ENCODE measurements at places on chromosomes 4 and X.

DNA sequence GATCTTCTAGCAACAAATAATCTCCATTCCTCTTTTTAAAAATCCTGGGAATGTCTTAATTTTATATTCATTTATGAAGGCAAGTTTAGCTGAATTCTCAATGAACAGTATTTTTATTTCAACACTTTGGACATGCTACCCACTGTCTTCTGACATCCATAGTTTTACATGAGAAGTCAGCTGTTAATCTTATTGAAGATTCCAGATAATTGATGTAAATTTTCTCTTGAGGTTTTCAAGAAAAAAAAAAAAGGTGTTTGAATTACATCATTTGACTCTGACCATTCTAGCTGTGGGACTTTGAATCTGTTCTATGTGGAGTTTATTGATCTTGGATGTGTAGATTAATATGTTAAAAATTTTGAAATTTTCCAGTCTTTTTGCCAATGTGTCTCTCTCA, 28.0 kb downstream of the PDHA2 start:
- DNase-seq: peak; percentile 10

GRCh38 chr4:126705266-126705665, 927.5 kb upstream of the INTU start:
- peak; percentile 54 for DNase-seq

DNA sequence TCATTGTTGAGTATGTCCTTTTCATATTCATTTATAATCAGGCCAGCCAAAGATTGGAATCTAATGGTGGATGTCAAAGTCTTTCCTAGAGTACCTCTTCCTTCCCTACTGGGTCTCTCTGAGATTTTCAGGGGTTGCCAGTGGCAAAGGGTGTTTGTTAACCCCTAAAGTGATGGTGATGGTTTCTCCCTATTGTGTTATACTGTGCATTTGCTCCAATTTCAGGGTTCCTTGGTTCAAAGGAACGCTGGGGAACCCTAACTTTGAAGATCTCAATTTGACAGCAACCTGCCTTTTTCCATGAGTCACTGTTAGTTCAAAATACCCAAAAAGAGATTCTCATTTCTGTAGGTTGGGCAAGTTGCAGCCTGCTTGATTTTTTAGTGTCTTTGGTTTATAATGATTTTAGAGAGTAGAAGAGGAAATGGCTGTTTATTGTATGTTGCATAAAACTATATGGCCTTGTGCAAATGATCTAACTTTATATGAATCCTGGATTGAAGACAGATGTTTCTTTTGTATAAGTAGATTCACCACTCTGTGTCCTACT, 23.0 kb downstream of the GAB1 start:
- no peak for DNase-seq

DNA sequence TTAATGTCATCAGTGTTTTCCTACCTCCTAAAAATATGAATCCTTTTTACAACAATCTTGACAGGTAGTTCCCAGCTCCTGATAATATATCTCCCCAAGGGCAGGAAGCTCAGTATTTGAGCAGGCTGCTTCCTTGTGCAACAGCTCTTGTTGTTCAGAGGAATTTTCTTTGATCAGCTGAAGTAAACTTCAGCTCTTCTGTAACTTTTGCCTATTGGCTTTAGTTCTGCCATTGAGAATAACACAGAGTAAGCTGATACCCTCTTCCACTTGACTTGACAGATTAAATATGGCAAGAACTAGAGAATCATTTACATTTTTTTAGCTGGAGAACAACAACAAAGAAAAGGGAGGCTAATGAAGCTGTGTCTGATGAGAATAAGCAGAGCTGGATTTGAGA, 75.2 kb downstream of the LUZP4 start:
- no peak for DNase-seq

- peak; percentile 39 for DNase-seq
Measured at GRCh38 chrX:120839491-120839890, 36.2 kb downstream of the CT47B1 start.

- DNase-seq: no peak
Measured at GRCh38 chrX:39682778-39683177, 415.0 kb downstream of the BCOR start.

- no peak for DNase-seq
Measured at GRCh38 chr4:75907966-75908365, 5.7 kb upstream of the PPEF2 start.

DNA sequence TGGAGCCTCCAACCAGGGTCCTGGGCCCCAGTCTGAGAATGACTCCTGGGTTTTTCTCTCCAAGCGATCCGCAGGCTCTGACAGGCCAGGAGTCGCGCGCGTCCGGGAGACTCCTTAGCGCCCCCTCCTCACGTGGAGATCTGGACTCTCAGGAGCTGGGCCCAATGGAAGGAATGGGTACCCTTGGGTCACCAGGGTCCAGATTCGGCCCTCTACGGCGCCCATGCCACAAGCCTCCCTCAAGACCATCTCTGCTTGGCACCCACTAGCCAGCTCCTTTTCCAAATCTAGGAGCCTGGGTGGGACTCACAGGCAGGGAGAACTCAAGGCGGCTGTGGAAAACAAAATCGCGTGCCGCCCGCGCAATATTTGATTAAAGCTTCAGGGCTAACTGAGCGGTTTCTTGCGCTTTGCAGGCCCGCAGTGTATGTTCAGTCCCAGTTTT, 7.1 kb downstream of the HAND2 start:
- DNase-seq: peak; percentile 52

GRCh38 chrX:11888421-11888820, 130.4 kb downstream of the MSL3 start:
- DNase-seq: no peak

DNA sequence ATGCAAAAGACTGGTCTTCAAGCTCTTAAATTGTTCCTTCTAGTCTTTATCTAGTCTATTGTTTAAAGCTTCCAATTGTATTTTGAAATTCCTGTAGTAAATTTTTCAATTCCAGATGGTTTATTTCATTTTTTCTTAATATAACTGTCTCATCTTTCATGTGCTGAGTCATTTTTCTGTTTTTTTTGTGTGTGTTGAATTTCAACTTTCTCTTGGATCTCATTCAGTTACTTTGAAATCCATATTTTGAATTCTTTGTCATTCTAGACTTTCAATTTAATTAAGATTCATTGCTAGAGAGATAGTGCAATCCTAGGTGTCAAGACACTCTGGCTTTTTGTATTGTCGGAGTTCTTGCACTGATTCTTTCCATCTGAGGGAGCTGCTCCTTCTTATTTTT, 128.0 kb upstream of the PRKG2 start:
- DNase-seq: peak; percentile 34

- DNase-seq: peak; percentile 17
Measured at GRCh38 chr4:111945014-111945413, 200.2 kb upstream of the FAM241A start.

DNA sequence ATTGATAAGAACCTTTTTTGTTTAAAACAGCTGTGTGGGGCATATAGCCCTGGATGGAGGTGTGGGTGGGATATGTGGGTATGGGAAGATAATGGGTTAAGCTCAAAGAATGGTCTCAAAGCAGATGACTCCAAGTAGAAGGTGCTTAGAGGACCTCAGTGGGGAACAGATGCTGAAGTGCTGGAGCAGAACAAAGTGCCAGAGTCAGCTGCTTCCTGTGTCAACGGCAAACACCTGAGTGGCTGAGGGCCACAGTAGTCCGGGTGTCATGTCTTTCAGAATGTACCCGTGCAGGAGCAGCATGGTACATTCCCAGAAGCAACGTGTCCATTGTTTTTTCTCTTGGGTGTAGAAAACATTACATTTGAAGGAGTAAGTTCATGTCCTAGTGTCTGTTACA, 210.6 kb downstream of the CCNG2 start:
- no peak for DNase-seq

- no peak for DNase-seq
Measured at GRCh38 chr4:140094438-140095420, 59.3 kb downstream of the MAML3 start.

GRCh38 chr4:185213877-185214276, 4.5 kb downstream of the SNX25 start:
- DNase-seq: no peak

DNA sequence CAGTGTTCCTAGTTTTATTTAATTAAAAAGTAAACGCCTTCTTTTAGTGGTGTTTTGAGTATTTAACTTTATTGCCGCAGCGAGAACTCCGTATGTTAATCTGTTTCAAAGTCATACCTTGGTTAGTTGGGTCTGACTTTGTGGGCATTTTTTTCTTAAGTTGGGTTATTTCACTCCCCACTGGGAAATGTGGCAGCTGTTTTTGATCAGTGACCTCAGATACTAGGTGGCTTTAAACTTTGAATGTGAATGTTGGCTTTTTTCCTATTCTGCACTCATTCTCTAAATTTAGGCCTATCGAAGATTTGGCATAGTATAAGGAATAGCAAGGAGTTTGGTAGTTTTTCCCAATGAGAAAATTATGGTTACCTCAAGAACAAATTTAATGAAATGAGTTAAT, 85.9 kb downstream of the FIP1L1 start:
- DNase-seq: no peak

DNA sequence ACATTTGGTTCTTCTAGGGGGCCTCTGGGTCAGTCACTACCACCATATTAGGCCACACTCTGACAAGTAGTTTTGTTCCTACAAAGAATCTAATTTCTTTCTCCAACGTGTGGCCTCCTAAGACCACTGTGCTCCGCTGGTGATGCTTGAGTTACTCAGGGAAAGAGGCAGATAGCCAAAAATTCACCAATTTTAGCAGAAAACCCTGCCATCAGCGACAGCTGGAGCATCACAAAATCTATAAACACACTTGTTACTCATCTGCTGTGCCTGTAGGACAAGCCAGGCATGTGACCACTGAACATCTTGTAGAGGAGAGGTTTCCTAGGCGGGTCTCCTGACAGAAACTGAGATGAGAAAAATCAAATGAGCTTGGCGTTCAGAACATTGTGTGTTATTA, 105.4 kb downstream of the SYNPO2 start:
- DNase-seq: no peak

GRCh38 chrX:24465532-24465865, 413 bp downstream of the PDK3 start:
- no peak for DNase-seq

GRCh38 chrX:24026432-24026831, 554 bp downstream of the KLHL15 start:
- DNase-seq: peak; percentile 20

- DNase-seq: peak; percentile 65
Measured at GRCh38 chrX:154082396-154083125, 15.0 kb downstream of the MECP2 start.

- DNase-seq: no peak
Measured at GRCh38 chr4:144171697-144172096, 31.2 kb upstream of the GYPA start.

- DNase-seq: no peak
Measured at GRCh38 chrX:121013897-121014455, 28.4 kb upstream of the CT47A1 start.

DNA sequence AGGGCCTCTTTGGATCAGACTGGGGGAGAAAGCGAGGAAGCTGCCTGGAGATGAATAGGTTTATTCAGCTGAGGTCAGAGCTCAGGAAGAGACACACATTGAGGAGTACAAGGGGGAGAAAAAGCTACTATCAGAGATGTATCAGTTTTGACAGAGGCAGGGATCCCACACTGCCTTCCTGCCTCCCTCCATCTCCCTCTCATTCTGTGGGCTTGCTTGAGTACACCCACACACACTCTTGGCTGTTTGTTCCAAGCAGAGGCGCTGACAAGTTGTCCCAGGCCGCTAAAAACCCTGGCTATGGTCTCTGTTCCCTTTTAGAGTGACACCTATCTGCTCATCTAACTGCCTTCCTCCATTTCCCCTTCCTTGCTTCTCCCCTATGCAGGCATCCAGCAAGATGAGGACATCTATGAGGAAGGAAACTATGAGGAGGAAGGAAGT, 5.2 kb downstream of the TSPYL2 start:
- no peak for DNase-seq

GRCh38 chrX:18701621-18702361, 5.7 kb upstream of the PPEF1 start:
- DNase-seq: peak; percentile 47

DNA sequence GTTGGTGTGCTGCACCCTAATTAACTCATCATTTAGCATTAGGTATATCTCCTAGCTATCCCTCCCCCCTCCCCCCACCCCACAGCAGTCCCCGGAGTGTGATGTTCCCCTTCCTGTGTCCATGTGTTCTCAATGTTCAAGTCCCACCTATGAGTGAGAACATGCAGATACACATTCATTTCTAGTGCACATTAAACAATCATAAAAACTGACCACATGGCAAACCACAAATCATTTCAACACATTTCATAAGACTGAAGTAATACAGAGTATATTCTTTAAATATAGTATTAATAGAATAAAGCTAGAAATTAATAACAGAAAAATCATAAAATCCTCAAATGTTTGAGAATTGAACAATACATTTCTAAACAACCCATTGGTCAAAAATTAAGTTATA, 34.1 kb downstream of the PRKG2 start:
- no peak for DNase-seq

GRCh38 chrX:132171478-132171877, 43.7 kb upstream of the FRMD7 start:
- peak; percentile 10 for DNase-seq

- DNase-seq: no peak
Measured at GRCh38 chr4:70670332-70671014, 4.2 kb upstream of the JCHAIN start.

DNA sequence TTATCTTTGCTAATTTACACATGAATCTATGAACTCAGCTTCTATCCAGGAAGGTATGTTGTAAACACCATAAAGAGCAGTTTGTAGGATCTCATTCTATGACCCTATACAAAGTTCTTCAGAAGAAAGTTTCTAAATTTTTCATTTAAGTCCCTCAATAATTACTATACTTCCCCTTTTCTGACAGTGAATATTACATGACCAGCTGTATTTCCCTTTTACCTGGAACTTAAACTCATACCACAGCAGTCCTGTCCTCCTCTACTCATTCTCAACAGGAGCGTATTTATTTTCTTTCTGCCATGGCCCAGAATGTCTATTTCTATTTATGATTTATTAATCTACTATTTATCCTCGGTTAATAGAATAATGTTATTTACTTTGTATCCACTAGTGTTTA, 15.8 kb downstream of the RASGEF1B start:
- no peak for DNase-seq

GRCh38 chr4:47122592-47123291, 91.4 kb downstream of the GABRB1 start:
- peak; percentile 85 for DNase-seq

- DNase-seq: no peak
Measured at GRCh38 chrX:116607776-116608175, 145.0 kb upstream of the CT83 start.

GRCh38 chrX:110318664-110318968, 731 bp upstream of the AMMECR1 start:
- no peak for DNase-seq

GRCh38 chr4:14977830-14978229, 24.5 kb upstream of the CPEB2 start:
- DNase-seq: no peak
